ENCODE measurements at places on chromosomes 5 and 9. TPM values are rescaled to one million over a fixed set of nuclear protein-coding genes. Genes with fewer than 3 reads are reported as not detected.
A peak's percentile ranks its signal among the peaks of the same experiment; 100 is the strongest.

- DNase-seq = no peak
Observed at GRCh38 chr5:146706321-146706972, 172.1 kb downstream of the PPP2R2B start.

DNA sequence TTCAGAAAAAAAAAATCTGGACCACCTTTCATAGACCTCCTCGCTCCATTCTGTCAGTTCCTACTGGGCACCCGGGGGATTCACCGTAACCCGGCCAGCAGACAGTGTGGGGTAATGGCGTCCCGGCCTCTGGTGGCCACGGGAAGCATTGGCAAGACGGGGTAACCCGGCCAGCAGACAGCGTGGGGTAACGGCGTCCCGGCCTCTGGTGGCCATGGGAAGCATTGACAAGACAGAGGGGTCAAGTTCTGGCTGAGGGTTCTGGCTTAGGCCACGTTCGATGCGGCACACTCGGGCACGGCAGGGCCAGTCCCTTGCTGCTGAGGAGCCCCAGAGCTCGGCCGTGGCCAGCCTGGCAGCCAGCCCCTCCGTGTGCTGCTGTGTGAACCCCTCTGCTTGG, 116.2 kb upstream of the RAPGEF1 start:
- DNase-seq = no peak

GRCh38 chr5:50694027-50694590, 27.7 kb downstream of the PARP8 start:
- no peak for DNase-seq

GRCh38 chr9:5628183-5628529, 751 bp upstream of the RIC1 start:
- peak; percentile 1 for DNase-seq

DNA sequence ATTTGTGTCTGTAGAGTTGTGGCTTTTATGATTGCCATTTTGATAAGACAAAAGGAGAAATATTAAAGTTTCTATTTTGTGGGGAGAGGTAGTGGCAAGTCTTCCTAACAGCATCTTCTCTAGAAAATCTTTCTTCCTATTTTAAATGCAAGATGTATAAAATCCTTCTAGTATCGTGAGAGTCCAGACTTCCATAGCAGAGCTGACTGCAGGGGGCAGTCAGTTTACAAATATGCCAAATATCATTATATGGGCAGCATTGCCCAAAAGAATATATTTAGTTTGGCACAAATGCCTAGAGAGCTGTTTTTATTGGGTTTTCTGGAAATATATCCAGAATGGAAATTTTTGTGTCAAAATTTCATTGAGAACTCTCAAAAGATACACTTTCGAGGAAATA, 82.1 kb upstream of the ALDH1A1 start:
- no peak for DNase-seq

DNA sequence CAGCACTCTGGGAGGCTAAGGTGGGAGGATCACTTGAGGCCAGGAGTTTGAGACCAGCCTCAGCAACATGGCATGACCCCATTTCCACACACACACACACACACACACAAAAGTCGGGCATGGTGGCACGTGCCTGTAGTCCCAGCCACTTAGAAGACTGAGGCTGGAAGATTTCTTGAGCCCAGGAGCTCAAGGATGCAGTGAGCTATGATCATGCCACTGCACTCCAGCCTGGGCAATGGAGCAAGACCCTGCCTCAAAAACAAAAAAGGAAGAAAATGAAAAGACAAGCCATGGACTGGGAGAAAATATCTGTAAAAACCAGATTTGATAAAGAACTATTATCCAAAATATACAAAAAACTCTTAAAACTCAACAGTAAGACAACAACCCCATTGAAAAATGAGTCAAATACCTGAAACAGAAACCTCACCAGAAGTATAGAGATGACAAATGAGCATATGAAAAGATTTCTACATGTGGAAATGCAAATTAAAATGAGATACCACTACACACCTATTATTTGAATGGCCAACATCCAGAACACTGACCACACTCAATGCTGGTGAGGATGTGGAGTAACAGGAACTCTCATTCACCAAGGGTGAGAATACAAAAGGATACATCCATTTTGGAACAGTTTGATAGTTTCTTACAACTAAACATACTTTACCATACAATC, 24.7 kb downstream of the DNAJA1 start:
- no peak for DNase-seq

PCDHGA1 gene
- total RNA-seq = not detected

PCDHGA5 gene
- total RNA-seq = 0.20 TPM

Measured in PC-9 (cell line).